ENCODE measurements at places on chromosomes 1 and 21.

DNA sequence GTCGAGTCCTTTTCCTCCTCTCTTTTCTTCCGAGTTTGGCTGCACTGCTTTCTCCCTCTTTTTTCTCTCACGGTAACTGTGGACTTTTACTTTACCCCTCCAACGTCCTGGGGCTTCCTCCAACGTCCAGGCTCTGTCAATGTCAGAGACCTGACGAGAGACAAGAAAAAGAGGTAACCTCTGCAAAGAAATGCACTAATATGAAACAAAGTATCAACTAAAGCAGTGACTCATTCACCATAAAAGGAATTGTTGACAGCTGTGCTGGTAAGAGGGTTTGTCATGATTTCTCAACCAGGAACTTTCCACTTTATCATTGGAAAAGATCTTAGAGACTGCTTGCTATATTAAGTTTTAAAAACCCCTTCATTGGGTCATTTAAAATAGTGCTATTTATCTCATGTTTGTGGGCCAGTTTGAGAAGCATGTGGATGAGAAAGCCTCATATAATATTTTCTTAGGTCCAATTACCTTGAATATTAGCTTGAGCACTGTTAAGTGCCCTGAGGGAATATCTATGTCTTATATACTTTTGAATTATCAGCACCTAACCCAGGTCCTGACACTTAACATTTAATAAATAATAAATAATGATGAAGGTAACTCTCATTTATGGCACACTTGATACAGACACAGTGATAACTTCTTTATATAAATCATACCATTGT is at the start of gene GBP2:
TSS of gene GBP2 (minus strand) at position 202 of the 668 bp plus-strand sequence. CDS start 4,148 bp downstream, outside the sequence.
- peak; percentile 73 for DNase-seq

GRCh38 chr1:247352175-247352574 is 20.5 kb upstream of the ZNF496 start:
- no peak for DNase-seq

DNA sequence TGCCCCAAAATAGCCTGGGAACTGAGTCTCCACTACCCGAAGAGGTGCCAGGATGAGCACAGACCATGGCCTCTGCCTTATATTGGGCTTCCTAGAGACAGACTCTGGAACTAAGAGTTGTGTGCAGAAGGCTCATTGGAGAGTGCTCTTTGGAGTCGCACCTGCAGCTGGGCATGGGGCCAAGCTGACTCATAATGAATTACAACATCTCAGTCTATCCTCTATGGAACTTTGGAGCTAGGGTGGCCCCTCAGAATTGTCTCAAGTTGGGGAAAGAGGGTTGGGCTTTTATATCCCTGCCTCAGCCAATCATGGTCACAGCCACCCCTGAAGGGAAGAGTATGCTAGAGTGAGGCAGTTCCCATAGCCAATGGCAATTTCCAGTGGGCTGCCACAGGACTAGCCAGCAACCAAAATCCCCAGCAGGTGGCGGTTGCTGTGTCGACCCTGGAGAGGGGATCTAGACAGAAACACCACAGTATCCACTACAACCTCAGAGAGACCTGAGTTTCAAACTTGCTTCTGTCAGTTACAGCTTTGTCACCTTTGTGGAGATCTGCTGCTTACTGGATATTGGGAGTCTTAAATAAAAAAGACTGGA is 93.8 kb downstream of the DMRTA2 start:
- DNase-seq, result no peak

- no peak for DNase-seq
Observed at GRCh38 chr1:99660496-99660895, 14.6 kb downstream of the PALMD start.

GRCh38 chr1:115188680-115189395 is 99.5 kb upstream of the TSPAN2 start:
- no peak for DNase-seq

DNA sequence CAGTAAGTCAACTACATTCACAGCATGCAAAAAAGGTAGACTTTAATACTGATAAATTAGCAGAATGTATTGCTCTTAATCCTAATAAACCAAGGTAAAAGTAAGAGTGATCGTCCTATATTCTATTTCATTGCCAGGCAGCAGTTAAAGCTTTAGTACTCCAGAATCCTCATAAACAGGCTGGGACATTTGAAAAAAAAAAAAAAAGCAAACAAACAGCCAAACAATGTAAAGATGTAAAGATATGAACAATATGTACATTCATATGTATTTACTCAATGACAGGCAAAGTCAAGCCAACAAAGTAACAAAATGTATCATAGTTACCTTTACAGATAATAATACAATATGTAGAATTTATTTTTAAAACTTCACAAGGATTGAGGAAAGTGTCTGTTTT is 383.6 kb downstream of the COL11A1 start:
- no peak for DNase-seq

DNA sequence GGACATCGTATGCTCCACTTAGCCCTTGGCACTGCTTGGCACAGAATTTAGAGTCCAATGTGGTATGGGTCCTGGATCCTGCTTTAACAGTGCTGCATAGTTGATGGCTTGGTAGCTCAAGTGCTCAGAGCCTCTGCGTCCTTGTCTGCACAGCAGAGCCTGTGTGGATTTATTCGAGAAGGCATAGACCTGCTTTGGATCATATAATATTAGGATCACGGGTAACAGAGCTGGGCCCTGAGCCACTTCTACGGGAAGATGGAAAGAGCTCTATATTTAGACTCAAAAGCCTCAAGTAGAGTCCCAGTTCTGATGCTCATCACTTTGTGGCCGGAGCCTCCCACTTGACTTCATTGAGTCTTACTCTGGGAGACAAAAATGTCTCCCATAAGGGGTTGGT is 164.4 kb upstream of the EDN2 start:
- no peak for DNase-seq

DNA sequence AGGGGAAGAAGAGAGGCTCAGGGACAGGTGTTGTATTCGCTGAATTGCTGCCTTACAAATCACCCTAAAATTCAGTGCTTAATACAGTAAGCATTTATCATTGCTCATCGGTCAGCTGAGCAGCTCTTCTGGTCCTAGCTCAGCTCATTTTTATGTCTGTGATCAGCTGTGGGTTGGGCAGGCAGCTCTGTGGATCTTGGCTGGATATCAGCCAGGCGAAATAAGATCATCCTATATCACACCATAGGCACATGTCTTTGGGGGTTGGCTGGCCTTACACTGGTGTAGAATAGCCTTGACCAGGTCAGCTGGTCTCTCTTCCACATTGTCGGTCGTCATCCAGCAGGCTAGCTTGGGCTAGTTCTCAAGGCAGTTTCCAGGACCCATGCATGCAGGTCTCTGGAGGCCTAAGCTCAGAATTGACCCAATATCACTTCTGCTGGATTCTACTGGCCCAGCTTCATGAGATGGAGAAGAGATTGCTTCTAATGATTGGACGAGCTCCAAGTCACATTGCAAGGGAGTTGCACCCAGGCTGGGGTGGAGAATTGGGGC is 448.6 kb downstream of the KIF26B start:
- DNase-seq, result no peak
